Activated CD4-positive, alpha-beta T cell treated with anti-CD3 and anti-CD28 coated beads, Interleukin-2, amount 50 U/mL, for 4 hours (primary cell): ENCODE measurements at places on chromosomes 16 and 17.

DNA sequence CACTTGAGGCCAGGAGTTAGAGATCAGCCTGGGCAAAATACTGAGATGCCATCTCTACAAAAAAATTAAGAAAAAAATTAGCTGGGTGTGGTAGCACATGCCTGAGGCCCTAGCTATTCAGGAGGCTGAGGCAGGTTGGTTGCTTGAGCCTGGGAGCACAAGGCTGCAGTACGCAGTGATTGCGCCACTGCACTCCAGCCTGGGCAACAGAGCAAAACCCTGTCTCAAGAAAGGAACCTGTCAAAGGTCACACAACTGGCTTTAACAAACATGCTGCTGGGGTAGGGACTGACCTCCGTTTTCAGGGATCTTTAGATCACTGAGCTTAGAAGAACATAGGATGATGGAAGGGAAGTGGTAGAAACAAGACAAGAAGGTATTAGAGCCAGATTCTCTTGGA lies 95.0 kb downstream of the IRX3 start:
- DNase-seq: no peak

DNA sequence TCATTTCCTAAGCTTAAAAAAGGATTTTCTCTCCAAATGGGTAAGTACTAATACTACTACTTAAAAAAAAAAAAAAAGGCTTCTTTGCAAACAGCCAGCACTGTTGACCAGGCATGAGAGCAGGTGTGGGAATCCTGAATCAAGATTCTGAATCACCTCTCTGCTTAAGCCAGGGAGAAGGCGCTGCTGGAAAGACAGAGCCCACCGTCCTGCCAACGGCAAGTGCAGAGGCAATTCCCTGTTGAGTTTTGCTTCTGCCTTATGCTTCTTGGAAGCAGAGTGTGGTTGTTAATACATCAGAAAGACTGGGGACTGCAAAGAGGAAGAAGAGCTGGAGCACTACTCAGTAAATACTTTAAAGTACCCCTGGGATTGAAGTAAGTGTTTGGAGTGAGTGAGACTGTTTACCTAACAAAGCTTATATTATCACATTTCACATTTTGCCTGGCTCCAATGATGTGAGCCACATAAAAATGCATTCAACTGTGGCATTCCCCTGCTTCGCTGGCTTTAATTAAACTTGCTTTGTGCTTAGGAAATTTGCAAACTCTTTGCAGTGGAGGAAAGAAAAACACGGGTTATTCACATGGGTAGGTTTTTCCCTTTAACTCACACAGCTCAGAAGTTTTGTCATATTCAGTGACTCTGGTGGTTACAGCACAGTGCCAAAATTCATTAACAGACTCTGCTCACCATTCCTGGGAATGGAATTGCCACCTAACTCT lies 86.0 kb upstream of the KIF2B start:
- no peak for DNase-seq

- DNase-seq: no peak
These were observed 54.1 kb downstream of the TNFRSF13B start for GRCh38 chr17:16917671-16918394.

DNA sequence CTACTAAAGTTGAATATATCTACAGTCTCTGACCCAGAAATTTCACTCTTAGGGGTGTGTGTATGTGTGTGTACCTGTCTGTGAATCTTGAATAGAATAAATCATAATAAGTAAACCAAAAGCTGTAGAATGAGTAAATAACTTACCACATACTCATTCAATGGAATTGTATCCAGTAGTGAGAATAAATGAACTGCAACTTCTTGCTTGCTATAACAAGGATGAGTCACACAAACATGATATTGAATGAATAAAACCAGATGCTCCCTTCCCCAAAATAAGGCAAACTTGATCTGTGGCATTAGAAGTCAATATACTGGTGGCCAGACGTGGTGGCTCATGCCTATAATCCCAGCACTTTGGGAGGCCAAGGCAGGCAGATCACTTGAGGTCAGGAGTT lies 259.8 kb upstream of the MON1B start:
- no peak for DNase-seq

GRCh38 chr16:86533767-86534351 lies 21.2 kb downstream of the MTHFSD start:
- DNase-seq: no peak

DNA sequence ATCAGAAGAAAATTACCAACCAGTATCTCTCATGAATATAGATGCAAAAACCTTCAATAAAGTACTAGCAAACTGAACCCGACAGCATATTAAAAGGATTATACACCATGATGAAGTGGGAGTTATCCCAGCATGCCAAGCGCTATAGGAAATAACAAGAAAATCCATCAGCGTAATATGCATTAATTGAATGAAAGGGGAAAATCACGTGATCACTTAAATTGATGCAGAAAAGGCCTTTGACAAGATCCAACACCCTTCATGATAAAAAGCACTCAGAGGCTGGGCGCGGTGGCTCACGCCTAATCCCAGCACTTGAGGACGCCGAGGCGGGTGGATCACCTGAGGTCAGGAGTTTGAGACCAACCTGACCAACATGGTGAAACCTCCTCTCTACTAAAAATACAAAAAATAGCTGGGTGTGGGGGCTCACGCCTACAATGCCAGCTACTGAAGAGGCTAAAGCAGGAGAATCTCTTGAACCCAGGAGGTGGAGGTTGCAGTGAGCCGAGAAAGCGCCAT lies 4.8 kb downstream of the CTRB2 start:
- DNase-seq: no peak

DNA sequence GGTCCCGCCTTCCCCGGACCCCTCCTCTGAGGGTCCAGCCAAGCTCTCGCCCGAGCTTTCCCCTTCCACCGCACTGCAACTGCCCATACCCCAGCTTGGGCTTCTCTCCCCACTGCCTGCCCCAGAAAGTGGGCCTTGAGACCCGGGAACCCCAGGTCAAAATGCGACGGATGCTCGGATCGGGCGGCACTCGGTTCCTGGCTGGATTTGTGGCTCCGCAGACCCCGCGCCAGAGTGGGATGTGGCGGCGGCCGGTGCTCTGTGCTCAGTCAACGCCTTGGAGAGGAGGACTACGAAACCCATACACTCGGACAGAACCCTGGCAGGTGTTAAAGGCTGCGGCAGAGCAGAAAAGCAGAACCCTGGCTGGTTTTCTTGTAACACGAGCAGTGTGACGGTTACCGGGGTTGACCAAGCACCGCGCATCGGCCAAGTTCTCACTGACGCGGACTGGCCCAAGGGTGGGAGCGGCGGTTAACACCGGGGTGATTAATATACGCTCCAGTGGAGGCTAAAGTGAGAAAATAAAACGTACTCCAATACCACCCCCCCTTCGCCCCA lies 885 bp upstream of the SLFN13 start:
- DNase-seq: no peak

DNA sequence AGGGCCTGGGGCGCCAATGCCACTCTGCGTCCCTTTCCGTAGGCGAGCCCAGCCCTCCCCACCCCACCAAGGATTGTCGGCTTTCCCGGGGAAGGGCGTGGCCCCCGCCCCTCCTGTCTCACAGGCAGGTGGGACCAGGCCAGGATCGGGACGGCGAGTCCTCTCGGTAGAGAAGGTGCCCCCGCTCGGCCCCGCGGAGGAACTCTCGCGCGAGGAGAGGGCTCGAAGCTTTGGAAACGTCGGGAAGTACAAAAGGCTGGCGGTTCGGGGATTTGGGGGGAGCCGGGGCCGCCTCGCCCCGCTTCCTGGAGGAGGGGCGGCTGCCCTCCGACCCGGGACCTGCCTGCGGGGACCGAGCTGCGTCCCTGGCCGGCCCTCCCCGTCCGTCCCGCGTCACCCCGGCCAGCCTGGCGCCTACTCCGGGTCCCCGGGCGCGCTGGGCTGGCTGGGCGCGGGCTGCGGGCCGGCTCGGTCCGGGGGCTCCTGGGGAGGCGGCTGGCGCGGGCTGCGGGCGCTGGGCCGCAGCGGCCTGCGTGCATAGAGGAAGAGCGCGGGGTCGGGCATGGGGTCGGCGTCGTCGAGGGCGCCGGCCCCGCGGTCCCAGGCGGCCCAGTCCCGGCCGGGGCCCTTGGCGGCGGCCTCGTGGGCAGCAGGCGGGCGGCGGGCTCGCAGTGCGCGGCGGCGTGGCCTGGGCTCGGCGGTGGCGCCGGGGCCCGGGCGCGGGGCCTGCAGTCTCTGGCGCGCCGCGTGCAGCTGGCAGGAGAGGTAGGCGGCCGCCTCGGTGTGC lies 12.6 kb upstream of the CLUH start:
- DNase-seq: no peak

DNA sequence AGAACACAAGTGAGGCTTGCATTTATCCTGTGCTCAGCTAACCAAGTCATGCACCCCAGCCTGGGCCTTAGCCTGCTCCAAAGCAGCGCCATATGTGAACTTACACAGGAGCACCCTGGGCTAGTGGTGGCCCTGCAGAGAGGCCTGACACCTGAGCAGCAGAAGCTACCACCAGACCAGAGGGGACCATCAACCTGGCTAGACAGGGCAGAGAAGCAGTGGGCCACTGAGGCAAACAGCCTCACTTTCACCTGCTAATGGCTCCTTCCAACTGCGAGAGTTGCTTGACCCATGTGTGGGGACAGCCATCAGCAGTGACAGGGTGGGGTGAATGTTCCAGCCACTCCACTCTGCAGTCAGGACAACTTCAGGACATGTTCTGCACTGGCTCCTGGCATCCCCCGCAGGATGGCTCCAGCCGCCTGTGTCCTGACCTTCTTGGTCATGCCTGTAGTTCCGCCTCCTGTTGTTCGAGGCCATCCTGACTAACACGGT lies 2.9 kb upstream of the C16orf95 start:
- DNase-seq: no peak

DNA sequence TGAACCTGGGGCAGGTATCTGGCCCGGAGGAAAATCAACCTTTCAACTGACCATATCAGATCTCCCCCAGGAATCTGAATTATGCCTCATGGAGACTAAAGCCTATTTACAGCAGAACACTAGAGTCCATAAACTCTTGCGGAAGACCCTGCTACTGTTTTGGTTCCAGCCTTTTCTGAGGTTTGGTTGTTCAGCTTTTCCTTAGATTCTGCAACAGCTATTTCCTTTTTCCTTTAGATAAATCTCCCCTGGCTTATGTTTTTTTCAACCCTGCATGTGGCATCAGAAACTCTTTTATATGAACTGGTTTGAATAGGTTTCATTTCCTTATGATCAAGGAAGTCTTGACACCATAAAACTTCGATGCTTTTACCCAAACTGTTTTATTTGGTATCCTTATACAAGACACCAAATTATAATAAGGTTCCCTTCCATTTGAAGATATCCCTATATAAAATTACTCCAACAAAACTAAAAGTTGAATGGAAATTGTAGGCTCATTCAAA lies 13.1 kb downstream of the SPOP start:
- DNase-seq: no peak

DNA sequence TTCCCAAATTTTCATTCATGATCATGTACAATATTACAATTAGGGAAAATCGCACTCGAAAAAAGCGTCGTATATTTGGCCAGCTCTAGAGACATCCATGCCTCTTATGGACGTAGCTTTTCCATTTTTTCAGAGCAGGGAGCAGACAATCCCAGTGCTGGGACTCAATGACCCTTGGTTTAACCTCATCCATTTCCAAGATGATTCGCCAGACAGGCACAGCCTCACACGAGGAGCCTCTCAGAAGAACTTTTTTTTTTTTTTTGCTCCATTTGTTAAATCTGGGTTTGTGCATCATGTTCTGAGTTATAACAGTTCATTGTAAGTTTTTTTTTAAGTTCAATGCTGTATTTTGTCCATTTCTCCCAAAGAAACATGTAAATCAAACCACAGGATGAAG lies 92.1 kb downstream of the ZDHHC7 start:
- DNase-seq: no peak

GRCh38 chr17:38560503-38561318 lies 45.0 kb downstream of the SRCIN1 start:
- DNase-seq: no peak

DNA sequence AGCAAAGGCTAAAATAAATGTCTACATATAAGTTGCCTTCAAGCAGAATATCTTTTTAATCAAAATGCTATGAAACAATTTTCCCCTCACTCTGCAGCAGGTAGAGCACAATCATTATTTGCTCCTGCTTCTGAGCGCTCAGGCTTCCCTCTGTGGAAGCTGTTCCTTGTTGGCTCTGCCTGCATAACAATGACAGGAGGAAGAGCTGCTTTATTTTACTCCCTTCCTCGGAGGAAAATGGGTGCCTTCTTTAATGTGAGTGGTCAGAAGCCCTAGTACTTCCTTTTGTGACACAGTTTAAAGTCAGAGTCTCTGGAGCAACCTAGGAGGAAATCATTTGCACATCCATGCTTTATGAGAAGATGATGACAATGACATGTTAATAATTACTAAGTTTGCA lies 492.1 kb downstream of the CDH8 start:
- DNase-seq: no peak

GRCh38 chr17:81553616-81554181 lies 1.5 kb upstream of the FAAP100 start:
- no peak for DNase-seq

DNA sequence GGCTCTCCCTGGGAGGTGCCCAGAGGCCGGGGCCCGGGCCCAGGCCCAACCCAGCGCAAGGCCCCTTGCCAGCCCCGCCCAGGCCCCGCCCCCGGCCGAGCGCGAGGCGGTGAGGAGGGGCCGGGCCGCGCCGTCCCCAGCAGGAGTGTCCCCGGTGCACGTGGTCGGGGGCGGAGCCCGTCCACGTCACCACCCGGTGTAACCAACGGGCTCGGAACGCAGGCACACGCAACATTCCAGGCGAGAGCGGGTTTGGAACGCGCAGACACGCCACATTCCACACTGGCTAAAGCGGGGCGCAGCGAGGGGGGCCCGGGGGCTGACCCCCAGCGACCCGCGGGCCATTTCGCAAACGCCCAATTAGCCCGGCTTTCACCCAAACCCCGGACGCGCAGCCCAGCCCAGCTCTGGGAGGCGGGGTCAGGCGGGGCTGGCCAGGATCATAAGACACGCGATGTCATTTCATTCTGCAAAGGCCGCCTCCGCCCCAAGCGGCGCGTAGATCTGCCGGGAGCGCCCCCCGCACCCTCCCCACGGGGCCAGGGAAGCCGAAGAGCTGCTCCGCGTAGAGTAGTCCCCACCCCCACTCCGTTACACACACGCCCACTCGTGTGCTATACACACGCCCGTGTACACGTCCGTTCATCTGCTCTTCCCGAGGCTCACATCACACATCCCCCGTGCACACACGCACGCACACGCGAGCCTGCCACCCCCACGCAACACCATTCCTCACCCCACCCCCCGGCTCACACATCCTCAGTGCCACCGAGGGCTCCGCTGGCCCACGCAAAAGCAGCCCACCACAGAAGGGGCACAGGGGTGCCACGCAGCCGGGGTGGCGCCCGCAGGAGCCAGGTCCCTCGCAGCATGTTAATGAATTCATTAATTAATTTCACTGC lies 1.0 kb downstream of the MNT start:
- peak; percentile 87 for DNase-seq

GRCh38 chr16:67443265-67443664 lies 12.3 kb downstream of the HSD11B2 start:
- DNase-seq: no peak

DNA sequence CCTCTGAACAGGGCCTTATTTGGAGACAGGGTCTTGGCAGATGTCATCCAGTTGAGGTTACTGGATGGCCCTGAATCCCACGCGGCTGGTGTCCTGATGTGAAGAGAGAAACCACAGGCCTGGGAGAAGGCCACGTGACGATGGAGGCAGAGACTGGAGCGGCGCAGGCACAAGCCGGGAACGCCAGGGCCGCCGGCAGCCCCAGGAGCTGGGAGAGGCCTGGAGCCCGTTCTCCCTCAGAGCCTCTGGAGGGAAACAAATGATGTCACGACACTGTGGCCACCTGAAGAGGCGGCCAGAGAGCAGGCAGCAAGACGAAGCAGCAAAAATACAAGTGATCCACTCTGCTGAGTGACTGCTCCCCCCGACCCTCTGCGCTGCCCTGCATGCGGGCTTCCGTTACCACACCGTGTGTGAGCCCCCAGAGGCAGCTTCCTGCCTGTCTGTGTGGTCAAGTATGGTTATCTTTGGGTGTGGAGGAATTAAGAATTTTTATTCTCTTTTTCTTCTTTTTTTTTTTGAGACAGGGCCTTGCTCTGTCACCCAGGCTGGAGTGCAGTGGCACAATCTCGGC lies 11.6 kb downstream of the CD7 start:
- no peak for DNase-seq
